Heart left ventricle (tissue), 16 donors: ENCODE measurements at places on chromosomes 6 and 20.

- no peak for DNase-seq
Measured at GRCh38 chr6:109316909-109317308, 65.4 kb downstream of the CD164 start.

GRCh38 chr6:149026530-149026942 lies 279.7 kb downstream of the UST start:
- no peak for DNase-seq

GRCh38 chr6:43814865-43815264 lies 44.9 kb downstream of the VEGFA start:
- DNase-seq = no peak

GRCh38 chr20:64103871-64104666 lies 3.3 kb downstream of the NPBWR2 start:
- peak; percentile 28 for DNase-seq

GRCh38 chr6:73542891-73543290 lies 22.1 kb upstream of the EEF1A1 start:
- no peak for DNase-seq
